ENCODE measurements at places on chromosomes 7 and 10.

DNA sequence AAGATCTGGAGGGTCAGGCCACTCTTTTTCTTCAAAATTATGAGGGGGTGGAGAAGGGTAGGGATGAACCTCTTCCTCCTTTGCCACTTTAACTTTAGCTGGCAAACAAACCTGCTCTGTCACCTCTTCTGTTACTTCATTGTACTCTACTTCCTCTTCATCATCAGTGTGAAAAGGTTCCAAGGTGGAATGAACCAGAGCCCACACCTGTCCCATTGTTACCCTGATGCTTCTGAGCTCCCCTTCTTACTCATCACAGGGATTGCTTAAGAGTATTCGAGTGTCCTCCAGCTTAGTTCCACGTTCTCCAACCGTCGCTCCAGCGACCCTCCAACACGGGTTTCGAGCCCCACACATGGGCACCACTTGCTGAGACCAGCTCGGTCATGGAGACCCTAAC is 5.2 kb downstream of the MRPS24 start:
- DNase-seq = no peak

GRCh38 chr7:123538189-123538714 is 3.9 kb upstream of the IQUB start:
- peak; percentile 87 for DNase-seq

GRCh38 chr7:93910076-93910994 is 4.0 kb downstream of the GNGT1 start:
- peak; percentile 49 for DNase-seq

GRCh38 chr7:87216701-87217508 is 2.6 kb downstream of the TMEM243 start:
- DNase-seq = no peak

DNA sequence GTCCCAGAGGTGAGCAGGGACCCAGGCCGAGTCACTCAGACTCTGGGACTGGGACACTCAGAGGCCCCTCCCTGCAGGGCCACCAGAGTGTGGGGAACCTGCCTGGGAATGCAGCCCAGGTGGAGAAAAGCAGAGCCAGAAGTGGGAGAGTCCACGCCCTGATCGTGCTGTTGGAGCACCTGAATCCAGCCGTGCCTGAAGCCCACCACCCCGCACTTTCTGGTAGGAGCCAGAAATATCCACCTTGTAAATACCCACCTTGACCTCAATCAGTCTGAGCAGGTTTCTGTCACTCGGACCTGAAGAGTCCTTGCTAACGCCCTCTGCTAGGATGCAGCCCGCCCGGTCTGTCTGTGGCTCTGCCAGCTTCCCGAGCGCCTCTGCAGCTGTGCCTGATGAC is 86.7 kb downstream of the PDGFA start:
- no peak for DNase-seq

- no peak for DNase-seq
These were observed 548.8 kb upstream of the KCND2 start for GRCh38 chr7:119724041-119724792.

DNA sequence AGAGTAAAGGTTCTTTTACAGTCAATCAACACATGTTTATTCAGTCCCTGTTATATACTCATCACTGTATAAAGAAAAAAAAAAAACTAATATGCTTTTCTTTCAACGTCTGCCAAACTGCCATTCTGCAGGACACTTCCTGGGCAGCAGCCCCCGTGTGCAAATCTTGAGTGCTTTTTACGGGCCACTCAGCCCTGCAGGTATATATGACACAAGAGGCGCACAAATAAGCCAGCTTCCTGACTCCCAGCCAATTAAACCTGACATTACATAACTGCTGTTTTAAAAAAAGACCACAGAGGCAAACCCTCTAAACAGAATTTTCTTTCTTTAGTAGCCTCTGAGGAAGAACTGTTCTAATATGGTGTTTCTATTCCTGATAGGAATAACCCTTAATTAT is 263.0 kb upstream of the NEBL start:
- no peak for DNase-seq

DNA sequence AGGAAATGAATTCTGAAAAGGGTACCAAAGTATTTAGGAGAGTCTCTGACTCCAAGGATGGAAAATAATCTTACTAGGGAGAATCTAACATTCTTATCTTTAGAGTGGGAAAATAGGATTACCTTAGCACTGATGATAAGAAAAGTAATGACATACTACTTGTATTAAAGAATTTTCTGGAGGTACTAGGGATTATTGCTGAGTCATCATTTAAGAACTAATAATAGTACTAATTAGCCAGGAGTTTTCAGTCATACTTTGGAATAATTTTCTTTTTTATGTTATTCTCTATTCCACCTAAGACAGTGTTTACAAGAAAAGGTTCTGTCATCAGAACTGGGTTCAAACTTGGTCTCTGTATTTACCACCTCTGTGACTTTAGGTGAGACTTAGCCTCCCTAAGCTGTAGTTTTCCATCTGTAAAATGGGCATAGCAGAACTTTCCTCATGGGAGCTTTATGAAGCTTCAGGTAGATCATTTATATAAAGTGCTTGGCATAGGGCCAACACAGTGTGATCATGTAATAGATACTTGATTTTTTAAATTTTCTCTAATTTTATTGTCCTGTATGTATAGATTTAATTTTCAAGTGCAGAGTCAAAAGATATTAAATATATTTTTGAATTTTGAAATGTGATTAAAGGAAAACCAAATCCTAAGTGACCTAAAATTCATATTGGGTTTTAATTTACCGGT is 20.4 kb downstream of the ITGB8 start:
- no peak for DNase-seq

- no peak for DNase-seq
These were observed 14.8 kb upstream of the ZC3HAV1 start for GRCh38 chr7:139124084-139124914.

DNA sequence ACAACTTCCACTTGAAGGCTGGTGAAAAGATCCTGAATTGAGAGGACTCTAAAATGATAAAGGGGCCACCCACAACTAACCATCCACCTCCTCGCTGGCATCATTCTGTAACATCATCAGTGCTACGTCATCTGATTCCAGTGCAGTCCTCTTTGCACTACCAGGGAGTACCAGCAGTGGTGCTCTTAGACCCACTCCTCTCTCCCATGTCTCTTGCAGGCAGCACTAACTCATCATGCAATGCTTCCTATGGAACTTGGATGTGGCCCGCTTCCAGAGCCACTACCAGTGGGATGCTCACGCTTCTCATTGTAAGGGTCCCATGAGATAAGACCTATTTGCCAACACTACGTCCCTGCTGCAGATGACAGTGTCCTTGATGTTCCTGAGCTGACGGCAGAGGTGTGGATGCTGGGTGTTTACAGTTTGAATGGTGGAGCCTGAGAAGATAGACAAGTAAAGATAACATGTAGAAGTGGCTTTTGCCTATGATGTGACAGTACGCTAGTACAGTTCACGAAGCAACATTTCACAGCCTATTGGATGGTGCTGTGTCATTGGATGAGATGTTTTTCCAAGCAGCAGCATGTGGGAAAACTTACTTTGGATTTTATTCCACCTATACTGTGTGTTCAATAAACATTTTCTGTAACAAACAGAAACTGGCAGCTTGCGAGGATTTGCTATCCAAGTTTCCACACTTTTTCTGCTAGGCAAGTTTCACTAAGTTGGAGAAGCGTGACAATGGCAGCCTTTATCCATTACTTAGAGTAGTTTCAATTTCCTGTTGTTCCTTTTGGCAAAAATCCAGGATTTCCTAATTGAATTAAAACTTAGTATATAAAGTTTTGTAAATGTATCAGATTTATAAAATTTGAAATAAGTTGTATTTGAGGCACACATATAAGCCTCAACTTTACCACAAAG is 35.8 kb upstream of the COBL start:
- no peak for DNase-seq

GRCh38 chr7:136259074-136259473 is 281.9 kb upstream of the MTPN start:
- no peak for DNase-seq

DNA sequence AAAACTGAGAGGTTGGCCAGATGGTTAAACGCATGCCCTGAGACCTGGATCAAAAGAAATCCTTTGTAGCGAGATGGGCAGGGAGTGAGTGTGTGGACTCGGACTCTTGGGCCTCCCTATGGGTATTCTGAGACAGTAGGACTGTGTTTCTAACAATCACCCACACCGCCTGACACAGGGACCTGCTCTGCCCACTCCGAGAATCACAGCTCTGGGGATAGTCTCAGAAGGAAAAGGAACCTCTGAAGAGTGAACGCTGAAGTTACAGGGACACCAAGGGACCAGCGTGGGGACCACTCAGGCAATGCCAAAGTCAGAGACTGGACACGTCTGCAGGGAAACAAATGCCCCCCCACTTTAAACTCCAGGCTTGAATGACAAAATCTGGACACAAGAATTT is 242.1 kb upstream of the TCERG1L start:
- no peak for DNase-seq

DNA sequence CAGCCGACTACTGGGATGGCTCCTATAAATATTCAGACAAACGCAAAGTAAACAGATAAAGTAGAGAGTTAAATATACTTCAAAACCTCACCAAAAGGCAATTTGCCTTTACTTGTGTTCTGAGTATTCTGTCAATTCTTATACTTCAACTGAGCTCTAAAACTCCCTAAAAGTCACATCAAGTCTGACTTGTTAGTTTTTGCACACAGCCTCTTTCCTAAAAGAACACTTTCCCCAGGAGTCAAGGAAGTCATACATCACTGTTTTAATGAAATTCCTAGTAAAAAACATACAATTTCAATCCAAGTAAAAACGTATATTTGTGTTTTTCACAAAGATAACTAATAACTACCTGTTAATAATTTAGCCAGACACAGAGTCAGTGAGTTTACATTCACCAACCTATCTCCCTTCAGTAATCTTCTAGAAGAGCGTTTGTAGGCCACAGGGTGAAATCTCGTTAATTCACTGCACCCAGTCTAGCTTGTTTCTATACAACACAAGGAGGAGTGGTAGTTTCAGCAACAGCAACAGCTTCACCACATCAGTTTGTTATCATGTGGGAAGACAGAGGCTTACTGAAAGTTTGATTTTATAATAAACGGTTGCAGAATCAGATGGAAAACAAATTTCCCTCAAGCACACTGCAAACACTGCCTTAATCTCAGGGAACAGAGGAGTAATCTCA is 2.7 kb downstream of the COBL start:
- no peak for DNase-seq

- DNase-seq = no peak
These were observed 635.0 kb downstream of the REEP3 start for GRCh38 chr10:64156166-64156565.

GRCh38 chr10:54667136-54667535 is 133.9 kb downstream of the PCDH15 start:
- DNase-seq = no peak

DNA sequence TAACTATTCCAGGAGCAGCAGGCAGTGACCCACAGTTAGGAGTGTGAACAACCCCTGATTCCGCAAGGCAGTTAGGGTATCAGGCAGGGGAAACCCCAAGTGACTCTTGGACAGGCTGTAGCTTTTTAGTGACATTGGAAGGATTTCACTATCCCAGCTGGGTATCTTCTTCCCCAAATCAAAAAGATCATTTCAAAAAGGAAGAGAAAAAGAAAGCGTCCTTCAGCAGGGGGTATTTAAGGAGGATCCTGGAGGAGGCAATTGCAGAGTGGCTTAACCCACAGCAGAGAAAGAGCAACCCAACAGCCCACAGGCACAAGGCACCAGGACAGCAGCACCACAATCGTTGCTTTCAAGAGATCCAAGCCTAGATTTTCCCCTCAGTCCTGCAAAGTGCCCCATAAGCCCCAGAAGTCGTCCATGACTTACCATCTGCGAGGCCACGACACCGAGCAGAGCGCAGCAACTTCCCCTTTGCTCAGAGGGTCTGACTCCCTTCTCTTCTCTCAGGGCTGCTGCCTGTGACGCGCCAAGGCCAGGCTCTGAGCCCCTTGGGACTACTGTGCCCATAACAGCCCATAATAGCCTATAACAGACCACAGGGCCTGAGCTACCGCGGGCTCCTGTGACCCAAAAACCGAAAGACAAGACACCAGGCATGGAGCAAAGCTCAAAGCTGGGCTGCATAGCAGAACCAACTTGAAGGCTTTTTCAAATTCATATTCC is 19.8 kb downstream of the PIK3AP1 start:
- DNase-seq = no peak

DNA sequence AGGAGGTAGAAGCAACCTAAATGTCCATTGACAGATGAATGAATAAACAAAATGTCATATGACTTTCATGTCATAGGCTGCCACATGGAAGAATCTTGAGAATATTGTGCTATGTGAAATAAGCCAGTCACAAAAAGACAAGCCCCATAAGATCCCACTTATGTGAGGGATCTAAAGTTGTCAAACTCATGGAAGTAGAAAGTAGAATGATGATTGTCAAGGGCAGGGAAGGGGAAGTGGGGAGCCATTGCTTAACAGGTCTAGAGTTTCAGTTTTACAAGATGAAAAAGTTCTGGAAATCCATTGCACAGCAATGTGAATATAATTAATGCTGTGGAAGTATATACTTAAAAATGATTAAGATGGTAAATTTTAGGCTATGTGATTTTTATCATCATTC is 229.3 kb upstream of the KMT2E start:
- no peak for DNase-seq

- DNase-seq = no peak
These were observed 26.0 kb downstream of the CABCOCO1 start for GRCh38 chr10:61688551-61689308.

DNA sequence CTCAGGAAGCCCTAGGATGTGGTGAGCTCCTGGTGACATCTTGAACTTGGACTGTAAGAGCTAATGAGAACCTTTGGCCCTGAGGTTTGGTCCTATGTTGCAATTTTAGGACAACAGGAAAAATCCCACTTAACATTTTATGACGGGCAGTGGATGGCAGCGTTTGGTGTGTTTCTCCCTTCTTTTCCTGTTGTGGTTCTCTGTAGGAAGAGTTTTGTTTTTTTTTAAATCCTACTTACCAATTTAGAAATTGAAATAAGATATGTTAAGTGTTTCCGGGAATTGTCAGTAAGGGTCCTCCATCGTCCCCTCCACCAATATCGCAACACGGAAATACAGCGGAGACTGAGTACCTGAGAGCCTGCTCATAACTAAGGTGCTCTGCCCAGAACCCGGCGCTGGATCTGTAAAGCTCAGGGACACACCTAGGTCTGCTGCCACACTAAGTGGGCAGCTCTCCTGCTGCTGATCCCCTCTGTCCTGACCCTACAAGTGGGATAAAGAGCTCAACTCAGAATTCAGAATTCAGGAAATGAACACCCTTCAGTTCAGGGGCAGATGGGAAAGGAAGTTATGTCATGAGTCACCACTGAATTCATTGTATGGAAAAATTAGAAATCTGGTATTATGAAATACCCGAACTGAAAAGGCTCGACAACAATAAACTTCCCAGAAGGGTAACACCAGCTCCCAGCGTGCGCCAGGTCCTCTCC is 9.1 kb upstream of the PROSER2 start:
- peak; percentile 68 for DNase-seq

- DNase-seq = no peak
These were observed 85.0 kb upstream of the ZNF800 start for GRCh38 chr7:127477295-127478023.
